ENCODE measurements at places on chromosomes 2 and 18.

- DNase-seq, result no peak
Measured at GRCh38 chr2:157169889-157170288, 87.6 kb upstream of the GALNT5 start.

GRCh38 chr2:140200764-140201163 lies 1420.6 kb upstream of the NXPH2 start:
- DNase-seq, result no peak

DNA sequence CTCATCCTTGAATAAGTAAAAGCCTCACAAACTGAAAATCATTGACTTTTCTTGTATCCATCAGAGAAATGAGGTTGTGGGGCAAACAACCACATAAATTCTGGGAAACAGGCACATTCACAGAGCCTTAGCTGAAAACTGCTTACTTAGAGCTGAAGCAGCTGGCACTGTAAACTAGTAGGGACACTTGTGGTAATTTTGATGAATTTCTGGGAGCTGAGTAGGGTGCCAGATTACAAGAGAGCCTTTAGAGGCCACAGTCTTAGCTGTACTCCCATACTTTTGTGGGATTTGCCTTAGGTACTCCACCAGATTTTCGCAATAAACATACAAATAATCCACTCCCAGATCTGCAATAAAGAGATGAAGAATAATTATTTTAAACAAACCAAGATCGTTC lies 315.2 kb downstream of the TMX3 start:
- DNase-seq, result no peak

- DNase-seq, result peak; percentile 64
Measured at GRCh38 chr2:219308142-219309101, 779 bp downstream of the PTPRN start.

- DNase-seq, result no peak
Measured at GRCh38 chr2:240123821-240124650, 12.1 kb downstream of the COPS9 start.

GRCh38 chr18:31504455-31505147 lies 6.6 kb downstream of the DSG2 start:
- no peak for DNase-seq

GRCh38 chr2:234951664-234952269 lies at the start of gene SH3BP4:
SH3BP4 (plus strand) TSS chr2:234952017; CDS start chr2:235035003, 82,986 bp downstream.
- DNase-seq, result peak; percentile 59

All from SHP77 (cell line).